Heart left ventricle (tissue), 16 donors: ENCODE measurements at places on chromosomes 3 and 15. TPM values are rescaled to one million over a fixed set of nuclear protein-coding genes. Genes with fewer than 3 reads are reported as not detected.

DNA sequence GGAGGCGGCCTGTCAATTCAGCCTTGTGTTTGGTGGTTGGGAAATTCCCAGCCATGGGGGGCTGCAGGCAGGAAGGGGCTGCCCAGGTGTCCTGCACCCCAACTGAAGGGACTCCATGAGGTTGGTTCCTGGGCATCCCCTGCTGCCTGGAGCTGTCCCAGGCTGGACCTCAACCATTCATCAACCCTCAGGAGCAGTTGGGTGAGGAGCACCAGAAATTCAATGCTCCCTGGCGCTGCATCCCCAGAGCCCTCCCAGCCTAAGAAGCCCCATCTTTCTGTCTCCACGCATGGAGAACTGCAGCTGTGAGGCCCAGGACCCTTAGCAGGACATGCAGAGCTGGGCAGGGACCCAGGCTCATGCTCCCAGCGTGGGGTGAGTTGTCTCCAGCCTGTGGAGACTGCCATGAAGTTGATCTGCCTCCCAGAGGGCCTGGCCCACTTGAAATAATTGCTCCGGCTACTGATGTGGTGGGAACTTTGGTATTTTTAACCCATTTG lies 8.0 kb upstream of the SEMA3B start:
- H3K27ac ChIP-seq: peak overlapping the region; percentile 99
- peak; percentile 37 for DNase-seq
- no peaks in the 10 kb centered on the region for H3K27me3 ChIP-seq
- H3K4me3 ChIP-seq: peak overlapping the region; percentile 72
- peaks cover 65% of the 10 kb centered on the region for H3K4me1 ChIP-seq
- peaks cover 35% of the 10 kb centered on the region for H3K36me3 ChIP-seq

GRCh38 chr3:170205302-170205701 lies 16.9 kb upstream of the PRKCI start:
- no peak overlapping the region for H3K27ac ChIP-seq
- H3K4me1 ChIP-seq: no peaks in the 10 kb centered on the region
- H3K4me3 ChIP-seq: no peak overlapping the region
- H3K27me3 ChIP-seq: peaks cover 14% of the 10 kb centered on the region
- DNase-seq: no peak

DNA sequence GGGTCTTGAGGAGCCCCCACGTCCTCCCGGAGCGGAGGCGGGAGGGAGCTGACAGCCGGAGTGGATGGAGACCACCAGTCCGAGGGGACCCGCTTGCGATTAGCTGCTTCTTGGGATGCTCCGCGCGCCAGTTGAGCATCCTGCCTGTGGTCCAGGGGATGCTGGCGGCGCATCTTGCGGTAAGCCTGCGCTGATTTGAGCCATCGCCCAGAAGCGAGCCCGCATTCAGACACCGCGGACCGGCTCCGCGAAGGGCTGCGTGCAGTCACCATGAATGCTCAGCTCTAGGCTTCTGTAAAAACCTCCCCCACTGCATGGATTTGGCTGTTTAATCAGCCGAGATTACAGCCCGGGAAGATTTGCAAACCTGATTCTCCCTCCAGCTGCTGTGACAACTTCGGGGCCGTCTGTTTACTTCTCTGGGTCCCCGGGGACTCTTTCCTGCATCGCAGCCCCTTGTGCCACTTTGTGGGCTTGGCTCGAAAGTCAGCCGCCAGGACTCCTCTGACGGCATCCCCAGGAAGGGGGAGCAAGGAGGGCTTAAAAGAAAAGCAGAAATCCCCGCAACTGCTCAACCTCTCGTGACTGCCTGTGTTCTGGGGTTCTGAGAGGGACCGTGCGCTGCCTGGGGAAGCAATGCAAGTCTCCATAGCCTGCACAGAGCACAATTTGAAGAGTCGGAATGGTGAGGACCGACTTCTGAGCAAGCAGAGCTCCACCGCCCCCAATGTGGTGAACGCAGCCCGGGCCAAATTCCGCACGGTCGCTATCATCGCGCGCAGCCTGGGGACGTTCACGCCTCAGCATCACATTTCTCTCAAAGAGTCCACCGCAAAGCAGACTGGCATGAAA lies 171.1 kb downstream of the KCNAB1 start:
- H3K4me3 ChIP-seq: peak overlapping the region; percentile 15
- no peak overlapping the region for H3K27ac ChIP-seq
- peaks cover 14% of the 10 kb centered on the region for H3K4me1 ChIP-seq
- H3K36me3 ChIP-seq: no peaks in the 10 kb centered on the region
- peaks cover 30% of the 10 kb centered on the region for H3K27me3 ChIP-seq
- DNase-seq: peak; percentile 39

GRCh38 chr3:46080124-46080968 lies 53.1 kb upstream of the XCR1 start:
- H3K36me3 ChIP-seq: no peaks in the 10 kb centered on the region
- DNase-seq: no peak
- no peaks in the 10 kb centered on the region for H3K4me1 ChIP-seq
- no peaks in the 10 kb centered on the region for H3K27me3 ChIP-seq

- no peaks in the 10 kb centered on the region for H3K36me3 ChIP-seq
- no peak overlapping the region for H3K4me3 ChIP-seq
- no peaks in the 10 kb centered on the region for H3K27me3 ChIP-seq
Observed at GRCh38 chr3:117405359-117405758, 695.8 kb downstream of the TUSC7 start.

Gene GOLGA6L7
- not detected for total RNA-seq
